GM13977 (cell line): ENCODE measurements at places on chromosomes 3 and 15.
A peak's percentile ranks its signal among the peaks of the same experiment; 100 is the strongest.

GRCh38 chr3:144548346-144548745 lies 576.7 kb downstream of the DIPK2A start:
- no peak for DNase-seq

DNA sequence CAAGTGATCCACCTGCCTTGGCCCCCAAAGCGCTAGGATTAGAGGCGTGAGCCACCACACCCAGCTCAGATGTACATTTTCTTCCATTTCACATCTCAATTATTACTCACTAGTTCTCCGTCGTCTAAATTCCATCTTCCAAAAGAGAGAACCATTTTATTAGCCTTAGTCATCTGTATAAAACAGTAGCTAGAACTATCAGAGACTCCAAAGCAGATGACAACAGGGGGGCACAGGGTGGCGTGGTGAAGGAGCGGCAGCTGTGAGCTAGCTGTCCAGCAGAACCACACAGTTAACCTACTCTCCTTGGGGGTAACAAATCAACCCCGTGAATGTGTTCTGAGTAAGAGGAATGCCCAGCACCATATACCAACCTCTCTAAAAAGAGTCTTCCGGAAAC lies 7.1 kb downstream of the SLC25A20 start:
- DNase-seq = no peak

GRCh38 chr15:64597477-64597822 lies 137.1 kb downstream of the ZNF609 start:
- DNase-seq = peak; percentile 4

DNA sequence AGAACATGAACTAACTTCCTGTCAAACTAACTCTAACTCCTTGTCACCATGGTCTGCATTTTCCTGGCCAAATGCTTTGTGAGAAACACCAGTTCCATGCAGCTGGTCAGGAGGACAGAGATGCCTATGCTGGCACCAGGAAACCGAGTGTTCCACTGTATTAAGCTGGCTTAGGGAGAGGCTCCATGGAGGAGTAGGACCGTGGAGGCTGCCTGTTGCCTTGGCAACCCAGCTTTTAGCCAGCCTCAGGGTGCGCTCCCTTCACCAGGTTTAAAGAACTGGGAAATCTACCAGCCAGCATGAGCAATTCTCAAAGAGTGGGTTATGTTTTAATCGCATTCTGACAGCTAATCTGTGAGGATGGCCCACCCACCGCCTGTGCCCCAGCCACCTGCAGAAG lies 394.1 kb downstream of the OCA2 start:
- DNase-seq = no peak

DNA sequence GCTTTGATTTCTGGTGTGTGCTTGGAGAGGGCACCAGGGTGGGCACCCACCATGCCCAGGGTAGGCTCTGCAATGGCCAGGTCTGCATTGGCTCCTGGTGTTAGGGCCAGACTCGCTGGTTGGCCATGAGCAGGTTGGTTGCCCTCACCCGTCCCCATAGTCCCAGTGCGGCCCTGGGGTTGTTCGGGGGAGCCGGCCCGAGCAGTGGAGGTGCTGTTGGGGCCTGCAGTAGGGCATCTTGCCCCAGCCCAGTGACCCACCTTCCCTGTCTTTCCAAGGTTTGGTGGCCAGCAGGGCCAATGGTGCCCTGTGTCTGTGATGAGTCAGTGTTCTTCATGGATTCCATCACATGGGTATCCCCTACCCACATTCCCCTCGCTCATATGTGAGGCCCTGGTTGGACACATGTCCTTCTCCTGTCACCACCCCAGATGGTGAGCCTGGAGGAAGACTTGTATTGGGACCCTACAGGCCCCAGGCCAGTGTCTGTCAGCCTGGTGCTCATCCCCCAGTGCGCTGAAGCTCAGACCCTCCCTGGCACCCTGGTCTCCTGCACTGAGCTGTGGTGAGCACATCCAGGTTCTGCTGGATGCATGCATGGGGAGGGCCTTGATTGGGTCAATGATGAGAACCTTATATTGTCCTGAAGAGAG lies 190.1 kb downstream of the UBE3A start:
- DNase-seq = no peak

GRCh38 chr3:53835257-53835656 lies 11.0 kb downstream of the CHDH start:
- no peak for DNase-seq

DNA sequence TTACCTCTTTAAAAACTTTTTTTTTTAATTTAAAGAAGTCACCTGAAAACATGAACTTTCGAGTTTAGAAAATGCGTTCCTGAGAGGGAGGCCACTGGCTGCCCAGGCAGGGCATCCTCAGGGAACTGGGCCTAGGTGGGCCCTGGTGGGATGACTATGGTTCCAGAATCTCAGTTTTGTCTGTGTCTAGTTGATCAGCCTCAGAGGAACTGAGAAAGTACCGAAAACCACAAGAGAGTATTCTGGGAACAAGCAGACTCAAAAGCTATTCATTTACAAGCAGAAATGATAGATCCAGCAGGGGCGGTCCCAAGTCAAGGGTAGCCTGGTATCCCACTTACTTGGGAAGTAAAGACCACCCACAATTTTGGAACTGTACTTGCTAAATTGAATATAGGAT lies 10.5 kb downstream of the WWTR1 start:
- DNase-seq = no peak
